Activated T-cell treated with anti-CD3 and anti-CD28 coated beads, Interleukin-2, amount 50 U/mL, for 4 hours (primary cell): ENCODE measurements at places on chromosomes 3 and 15. TPM values are rescaled to one million over a fixed set of nuclear protein-coding genes. Genes with fewer than 3 reads are reported as not detected.

DNA sequence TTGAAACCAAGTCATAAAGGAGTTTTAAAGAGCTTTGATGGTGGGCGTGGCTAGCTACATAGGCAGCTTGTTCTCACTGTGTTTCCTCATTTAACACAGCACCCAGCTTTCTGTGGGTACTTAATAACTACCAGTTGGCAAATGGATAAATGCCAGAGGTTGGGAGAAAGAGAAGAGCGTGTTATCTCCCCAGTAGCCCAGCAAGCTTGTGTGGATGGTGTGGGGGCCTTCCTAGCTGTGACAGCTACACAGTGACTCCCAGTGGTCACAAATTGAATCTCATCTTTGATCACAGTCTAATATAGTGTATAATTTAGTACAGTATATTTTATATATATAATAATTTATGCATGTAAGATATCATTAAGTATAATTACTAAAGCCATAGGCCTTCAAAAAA, 984.1 kb downstream of the EPHA3 start:
- DNase-seq: no peak

ANKUB1 gene
- total RNA-seq: not detected

CCDC13 gene
- 0.73 TPM for total RNA-seq

GRAMD1C gene
- total RNA-seq: not detected

SPTBN5 gene
- 0.46 TPM for total RNA-seq
